CD4-positive, alpha-beta T cell treated with Interleukin-6 at 100 ng/mL for 8 hours (primary cell): ENCODE measurements at places on chromosomes 11 and 22.

DNA sequence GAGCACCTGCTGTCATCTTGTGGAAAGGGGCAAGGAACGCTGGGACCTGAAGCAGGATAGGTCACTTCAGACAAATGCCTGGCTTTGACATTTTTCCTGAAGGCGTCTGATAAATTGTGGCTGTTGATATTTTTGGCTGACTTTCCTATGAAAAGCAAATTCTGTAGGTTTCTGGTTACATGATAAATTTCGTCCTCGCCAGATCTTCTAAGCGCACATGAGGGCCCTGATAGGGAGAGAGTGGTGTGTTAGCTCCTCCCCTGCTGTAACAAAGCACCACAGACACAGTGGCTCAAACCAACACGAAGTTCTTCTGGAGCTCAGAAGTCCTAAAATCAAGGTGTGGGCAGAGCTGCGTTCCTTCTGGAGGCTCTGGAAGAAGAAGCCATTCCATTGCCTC is 19.6 kb downstream of the APOL4 start:
- no peak for DNase-seq

DNA sequence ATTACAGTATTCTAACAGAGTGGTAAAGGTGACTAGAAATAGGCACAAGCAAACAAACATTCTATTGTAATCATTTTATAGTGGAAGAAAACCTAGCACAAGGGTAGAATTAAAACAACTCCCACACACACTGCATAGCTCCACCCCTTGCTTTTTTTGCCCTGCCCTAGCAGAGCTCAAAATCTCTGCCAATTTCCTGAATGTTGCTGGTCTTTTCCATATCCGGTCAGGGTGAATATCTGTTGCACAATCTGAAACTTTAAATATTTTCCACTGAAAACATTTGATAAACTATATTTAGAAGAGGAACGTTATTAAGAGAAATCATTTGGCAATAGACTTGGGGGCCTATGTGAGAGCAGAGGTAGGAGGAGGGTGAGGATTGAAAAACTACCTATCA is 2.7 kb downstream of the SPA17 start:
- no peak for DNase-seq

- DNase-seq: no peak
Observed at GRCh38 chr11:64361659-64362058, 2.7 kb downstream of the RPS6KA4 start.

- no peak for DNase-seq
Observed at GRCh38 chr11:10918698-10919097, 60.8 kb upstream of the ZBED5 start.

- DNase-seq: no peak
Observed at GRCh38 chr11:35622070-35622469, 3.8 kb downstream of the FJX1 start.

- DNase-seq: no peak
Observed at GRCh38 chr11:126474220-126474619, 118.7 kb downstream of the ST3GAL4 start.

GRCh38 chr11:8338138-8338537 is 74.5 kb upstream of the LMO1 start:
- no peak for DNase-seq

DNA sequence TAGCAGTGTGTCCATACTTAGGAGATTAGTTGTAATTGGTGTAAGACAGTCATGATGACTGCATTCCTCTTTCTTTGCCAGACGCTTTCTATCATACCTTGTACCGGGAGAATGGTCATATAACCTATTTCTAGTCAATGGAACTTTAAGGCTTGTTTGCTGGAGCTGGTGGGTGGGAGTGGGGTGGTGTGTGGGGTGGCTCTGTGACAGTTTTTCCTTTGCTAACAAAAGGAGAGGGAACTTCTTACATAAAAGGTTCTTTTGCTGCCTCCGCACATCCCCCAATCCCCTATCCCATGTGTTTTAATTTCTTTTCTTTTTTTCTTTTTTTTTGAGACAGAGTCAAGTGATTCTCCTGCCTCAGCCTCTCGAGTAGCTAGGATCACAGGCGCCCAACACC is 9.8 kb upstream of the NUCB2 start:
- no peak for DNase-seq

- no peak for DNase-seq
Observed at GRCh38 chr11:63551889-63552266, 11.3 kb downstream of the PLAAT2 start.

- DNase-seq: peak; percentile 25
Observed at GRCh38 chr22:41976070-41976901, 7.0 kb downstream of the SEPTIN3 start.

DNA sequence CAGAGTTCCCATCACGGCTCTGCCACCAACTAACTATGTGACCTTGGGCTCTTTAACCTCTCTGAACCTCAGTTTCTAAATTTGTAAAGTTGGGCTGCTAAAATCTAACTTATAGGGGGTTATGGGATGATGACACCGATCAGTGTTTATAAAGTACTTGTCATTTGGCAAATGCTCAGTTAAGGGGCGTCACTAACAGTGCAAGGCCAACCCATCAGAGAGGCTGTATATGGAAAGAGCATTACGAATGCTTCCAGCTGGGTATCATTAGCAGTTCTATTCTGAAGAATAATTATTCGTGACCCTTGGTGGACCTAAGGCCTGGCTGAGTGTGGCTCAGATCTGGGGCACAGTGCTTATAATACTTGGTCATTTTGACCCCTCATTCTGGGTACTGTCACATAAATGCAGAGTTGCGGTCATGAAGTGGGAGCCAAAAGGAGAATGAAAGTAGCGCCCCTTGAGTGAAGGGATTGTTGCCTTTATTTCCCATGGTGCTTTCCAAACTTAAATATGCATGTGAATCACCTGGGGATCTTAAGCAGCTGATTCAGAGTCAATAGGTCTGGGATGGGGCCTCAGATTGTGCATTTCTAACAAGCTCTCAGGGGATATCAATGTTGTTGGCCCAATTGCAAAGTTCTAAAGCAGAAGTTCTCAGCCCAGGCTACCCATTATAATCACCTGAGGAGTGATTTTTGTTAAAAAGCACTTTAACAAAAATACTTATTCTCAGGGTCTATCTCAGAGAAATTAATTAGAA is 115.8 kb downstream of the CSNK2A3 start:
- no peak for DNase-seq

DNA sequence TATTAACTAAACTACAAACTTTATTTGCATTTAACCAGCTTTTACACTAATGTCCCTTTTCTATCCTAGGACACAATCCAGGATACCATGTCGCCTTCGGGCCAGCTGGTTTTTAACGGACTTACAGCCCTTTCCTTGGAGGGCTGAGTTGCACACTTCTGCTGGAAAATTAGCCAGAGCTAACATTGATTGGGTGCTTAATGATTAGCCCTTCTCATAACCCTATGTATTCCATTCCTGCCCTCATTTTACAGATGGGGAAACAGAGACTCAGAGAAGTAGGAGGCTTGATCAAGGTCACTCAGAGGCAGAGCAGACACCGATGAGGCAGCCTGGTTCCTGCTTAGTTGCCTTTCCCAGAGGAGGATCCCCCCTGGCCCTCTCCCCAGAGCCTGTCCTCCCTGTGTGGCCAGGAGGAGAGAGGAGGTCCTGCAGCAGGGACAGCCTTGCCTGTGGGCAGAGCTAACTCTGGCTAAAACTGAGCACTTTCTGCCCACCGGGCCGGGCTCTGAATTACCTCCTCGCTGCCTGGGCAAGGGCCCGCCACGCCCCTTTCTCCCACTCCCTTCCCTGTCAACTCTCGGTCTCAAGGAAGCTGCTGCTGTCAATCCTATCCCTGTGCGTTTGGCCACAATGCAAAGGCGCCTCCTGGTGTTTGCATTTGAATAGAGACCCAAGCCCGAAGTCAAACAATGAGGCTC is 59.6 kb upstream of the PAX6 start:
- DNase-seq: no peak

DNA sequence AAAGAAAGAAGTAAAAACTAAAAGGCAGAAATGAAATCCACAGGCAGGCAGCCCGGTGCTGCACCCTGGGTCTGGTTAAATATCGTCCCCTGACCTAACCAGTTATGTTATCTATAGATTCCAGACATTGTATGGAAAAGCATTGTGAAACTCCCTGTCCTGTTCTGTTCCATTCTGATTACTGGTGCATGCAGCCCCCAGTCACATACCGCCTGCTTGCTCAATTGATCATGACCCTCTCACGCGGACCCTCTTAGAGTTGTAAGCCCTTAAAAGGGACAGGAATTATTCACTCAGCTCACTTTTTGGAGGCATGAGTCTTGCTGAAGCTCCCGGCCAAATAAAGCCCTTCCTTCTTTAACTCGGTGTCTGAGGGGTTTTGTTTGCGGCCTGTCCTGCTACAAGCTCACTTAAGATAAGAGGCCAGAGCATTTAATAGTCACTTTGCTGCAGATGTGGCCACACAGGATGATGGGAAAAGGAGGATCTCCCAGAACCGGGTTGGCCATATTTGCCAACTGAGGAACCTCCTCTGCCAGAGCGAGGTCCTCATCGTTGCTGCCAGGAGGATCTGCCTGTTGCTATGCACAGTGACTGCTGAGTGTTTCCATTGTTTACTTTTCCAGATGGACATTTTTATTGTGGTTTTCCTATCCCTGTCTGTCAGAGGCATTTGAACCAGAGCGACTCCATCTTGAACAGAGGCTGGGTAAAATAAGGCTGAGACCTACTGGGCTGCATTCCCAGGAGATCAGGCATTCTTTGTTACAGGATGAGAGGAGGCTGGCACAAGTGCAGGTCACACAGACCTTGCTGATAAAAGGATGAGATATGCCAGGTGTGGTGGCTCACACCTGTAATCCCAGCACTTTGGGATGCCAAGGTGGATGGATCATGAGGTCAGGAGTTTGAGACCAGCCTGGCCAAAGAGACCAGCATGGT is 10.2 kb downstream of the C11orf96 start:
- DNase-seq: no peak

GRCh38 chr11:35811783-35812182 is 132.1 kb upstream of the LDLRAD3 start:
- DNase-seq: no peak

GRCh38 chr22:40560994-40561515 is 75.5 kb downstream of the MRTFA start:
- no peak for DNase-seq

DNA sequence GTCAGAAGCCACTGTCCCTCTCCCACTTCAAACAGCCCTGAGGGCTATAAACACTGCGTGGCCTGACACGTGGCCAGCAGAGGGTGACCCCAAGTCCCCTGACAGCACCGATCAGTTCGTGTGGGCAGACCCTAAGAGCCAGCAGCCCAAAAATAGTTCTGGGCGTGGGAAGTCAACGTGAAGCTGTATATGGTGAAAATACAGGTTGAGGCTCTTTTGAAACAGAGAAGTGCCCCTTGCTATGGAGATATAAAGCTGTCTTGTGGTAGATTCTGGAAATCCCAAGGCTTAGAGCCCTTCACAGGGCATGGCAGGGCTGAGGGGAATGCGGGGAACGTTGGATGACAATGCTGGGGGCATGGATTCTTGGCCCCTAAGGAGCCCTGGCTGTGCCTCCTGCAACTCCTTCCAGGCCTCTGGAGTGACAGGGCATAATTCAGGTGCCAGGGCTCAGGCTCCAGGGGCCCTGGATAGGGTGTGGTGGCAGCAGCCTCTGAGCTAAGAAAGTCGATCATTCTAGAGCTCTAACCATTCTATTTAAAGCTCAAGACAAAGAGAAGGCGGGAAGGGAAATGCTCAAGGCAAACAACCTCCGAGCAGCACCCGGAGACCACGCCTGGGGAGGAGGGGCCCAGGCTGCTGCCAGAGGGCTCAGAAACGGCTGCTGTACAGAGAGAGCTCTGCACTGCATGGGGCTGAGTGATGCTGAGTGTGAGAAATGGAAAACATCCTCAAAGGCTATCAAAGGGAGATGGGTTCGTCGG is 60.4 kb upstream of the CD5 start:
- DNase-seq: peak; percentile 94

- DNase-seq: no peak
Observed at GRCh38 chr11:92751594-92751993, 217.9 kb upstream of the MTNR1B start.

DNA sequence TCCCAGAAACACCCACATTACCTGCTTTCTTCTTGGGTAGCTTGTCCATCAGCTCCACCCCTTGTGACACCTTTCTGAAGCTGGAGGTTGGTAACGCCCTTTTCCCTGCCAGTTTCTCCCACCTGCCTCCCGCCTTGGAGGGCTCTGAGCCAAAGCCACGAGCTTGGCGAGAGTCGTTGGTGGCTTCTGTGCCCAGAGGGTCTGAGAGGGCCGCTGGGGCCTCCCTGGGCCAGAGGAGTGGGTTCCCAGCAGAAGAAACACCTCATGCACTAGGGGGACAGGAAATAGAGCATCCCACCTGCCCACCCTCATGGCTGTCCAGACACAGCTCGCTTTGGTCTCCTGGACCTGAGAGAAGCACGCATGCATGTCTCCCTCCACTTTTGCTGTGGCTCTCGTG is 37.9 kb downstream of the B3GAT1 start:
- DNase-seq: no peak

DNA sequence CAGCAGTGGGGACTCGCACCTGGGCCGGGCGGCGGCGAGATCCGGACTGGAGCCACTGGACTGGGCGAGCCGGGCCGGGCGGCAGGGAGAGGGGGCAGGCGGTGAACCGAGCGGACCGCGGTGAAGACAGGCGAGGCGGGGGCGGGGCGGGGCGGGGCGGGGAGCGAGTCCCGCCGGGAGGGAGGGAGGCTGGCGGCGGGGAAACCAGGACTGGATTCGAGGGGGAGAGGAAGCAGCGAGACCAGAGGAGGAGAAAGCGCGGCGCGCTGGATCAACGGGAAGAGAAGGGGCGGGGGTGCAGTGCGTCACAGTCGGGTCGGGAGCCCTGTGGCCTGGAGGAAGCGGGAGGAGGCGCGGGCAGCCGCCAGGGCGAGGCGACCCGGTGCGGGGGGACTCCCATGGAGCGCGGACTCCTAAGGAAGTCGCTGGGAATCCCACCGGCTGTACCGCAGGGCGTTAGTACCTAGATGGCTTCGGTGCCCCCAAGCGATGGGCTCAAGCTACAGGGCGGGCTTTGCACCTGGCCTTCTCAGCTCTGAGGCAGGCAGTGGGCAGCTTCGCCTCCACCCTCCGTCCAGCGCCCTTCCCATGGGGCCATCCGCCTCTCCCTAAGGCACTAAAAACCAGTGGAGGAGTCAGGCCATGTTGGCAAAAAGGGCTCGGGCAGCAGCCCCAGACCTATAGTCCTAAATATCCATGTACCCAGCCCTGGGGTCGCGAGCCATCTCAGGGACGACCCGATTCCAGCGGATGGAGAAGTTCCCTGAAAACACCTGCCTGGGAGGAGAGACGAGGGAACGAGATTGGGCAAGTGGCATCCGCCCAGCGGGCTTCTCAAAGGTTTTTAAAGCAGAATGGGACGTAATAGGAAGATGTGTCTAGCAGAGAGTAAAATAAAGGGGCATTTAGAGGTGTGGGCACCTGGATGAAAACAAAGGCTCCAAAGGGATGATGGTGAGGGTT is at the start of gene TMEM121B:
TMEM121B (minus strand) TSS at position 128 of the 963 bp plus-strand sequence. CDS start 233 bp downstream, outside the sequence.
- no peak for DNase-seq

DNA sequence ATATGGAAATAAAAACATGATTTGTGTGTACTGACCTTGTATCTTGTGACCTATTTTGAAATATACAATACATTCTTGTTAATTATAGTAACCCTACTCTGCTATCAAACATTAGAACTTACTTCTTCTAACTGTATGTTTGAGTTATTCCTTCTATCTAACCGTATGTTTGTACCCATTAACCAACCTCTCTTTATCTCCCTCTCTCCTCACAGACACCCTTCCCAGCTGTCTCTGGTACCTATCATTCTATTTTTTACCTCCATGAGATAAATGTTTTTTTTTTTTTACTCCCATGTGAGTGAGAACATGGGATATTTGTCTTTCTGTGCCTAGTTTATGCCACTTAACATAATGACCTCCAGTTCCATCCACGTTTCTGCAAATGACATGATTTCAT is 128.7 kb downstream of the DDX10 start:
- no peak for DNase-seq
